NCI-H82 (cell line): ENCODE measurements at places on chromosomes 3 and 15.

DNA sequence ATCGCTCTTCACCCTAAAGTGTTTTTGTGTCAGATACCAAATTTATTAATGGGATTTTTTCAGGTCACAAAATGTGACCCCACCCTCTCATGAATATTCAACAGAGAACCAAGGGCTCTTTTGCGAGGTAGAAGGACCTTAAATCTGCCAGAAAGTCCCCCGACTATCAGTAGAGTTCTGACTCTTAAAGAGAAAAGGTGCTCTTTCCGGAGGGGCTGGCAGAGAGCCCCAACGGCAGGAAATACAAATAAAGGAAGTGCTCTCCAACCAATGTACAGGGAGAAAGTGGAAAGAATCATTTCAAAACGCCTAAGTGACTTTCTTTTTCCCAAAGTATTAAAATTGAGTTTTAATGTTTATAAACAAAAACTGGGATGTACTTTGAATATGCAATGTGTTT is 517.2 kb downstream of the FOXP1 start:
- no peak for DNase-seq

DNA sequence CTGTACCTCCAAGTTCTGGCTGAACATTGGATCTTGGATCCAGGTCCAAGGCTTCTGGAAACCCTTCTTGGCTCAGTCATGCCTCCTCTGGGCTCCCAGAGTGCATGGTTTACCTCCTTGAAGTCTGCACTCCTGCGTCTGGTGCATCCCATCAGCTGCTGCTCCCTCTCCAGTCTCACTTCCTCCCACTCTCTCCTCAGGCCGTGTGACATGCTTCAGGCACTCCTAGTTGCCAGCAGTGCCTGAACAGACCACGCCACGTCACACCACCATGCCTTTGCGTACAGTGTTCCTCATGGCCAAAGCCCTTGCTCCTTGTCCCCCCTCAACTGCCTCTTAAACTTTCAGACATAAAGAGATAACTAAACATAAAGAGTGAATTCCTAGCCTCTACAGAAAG is 5.7 kb downstream of the GPR27 start:
- no peak for DNase-seq

DNA sequence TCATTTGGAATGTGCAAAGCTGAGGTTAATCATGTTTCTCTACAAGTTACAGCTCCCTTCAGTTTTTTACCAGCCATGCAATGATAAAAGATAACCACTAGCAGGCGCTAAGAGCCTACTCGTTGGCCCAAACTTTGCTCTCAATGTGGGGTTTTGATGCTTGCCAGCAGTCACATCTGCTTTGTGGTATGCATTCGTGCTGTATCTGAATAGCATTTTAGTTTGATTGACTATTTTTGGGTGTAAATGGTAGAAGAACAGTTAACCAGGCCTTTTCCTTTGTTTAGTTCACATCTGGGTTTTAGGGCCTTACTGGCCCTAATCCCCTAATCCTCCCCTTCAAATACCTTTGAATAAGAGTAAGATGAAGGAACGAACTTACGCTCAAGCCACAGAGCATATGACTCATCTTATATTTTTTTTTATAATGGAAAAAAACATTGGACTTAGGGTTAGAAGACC is 4.4 kb upstream of the CLDN11 start:
- peak; percentile 87 for DNase-seq

DNA sequence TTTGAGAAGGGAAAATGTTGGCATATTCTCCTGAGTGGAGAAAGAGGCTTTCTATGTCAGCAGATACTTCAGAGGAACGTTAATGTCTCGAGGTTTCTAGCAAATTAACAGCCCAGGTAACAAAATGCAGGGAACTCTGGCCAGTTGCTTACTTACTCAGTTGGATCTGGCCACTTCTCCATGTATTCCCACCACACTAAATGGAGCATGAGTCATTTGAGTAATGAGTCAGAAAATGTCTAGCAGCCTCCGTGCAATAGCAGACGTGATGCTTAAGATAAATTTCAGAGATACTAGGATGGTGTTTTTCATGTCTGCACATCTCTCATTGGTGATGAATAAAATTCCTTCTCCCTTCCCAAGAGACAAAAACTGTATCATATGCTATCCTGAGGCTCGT is 671.5 kb downstream of the FHIT start:
- DNase-seq, result no peak
